ENCODE measurements at places on chromosomes 2 and 18.

DNA sequence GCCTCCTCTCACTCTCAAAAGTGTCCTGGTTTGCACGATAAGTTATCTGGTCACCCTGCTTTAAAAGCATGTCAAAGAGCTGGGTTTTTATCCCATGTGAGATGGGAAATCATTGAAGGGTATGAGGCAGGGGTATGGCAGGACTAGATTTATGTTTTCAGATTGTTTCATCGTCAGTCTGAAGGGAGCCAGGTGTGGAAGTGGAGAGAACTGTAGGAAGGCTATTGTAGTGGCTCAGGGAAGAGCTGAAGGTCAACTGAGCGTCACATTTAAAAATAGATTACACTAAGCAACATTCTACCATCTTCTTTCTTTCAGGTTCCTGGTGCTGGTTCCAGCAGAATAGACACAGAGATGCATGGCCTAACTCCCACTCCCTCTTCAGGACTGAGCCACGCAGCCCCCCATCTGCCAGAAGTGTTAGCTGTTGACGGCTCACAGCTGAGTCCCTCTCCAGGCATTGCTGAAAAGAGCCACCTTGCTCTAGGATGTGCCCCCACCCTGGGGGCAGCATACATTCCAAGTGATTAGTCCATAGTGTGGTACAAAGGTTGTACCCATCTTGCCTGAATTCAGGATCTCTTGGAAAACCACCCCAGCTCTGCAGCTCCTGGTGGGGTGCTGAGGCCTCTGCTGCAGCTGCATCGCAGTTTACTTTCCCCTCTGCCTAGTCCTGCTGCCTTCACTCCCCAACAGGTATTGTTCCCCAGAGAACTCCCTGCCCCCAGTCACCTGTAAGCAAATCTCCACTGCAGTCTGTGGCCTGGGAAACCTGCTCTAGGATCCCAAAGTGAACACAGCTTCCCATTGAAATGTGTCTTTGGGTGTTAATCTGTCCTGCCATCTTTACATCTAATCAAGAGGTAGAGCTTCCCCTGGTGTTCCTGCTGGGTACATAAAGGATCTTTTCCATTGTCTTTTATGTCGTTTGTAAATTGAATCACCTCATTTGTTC, 79.5 kb upstream of the KLF7 start:
- no peak for DNase-seq

- DNase-seq, result no peak
Observed at GRCh38 chr2:144217853-144218633, 301.9 kb downstream of the ZEB2 start.

- peak; percentile 56 for DNase-seq
Observed at GRCh38 chr18:34122724-34123334, 101.9 kb downstream of the NOL4 start.

DNA sequence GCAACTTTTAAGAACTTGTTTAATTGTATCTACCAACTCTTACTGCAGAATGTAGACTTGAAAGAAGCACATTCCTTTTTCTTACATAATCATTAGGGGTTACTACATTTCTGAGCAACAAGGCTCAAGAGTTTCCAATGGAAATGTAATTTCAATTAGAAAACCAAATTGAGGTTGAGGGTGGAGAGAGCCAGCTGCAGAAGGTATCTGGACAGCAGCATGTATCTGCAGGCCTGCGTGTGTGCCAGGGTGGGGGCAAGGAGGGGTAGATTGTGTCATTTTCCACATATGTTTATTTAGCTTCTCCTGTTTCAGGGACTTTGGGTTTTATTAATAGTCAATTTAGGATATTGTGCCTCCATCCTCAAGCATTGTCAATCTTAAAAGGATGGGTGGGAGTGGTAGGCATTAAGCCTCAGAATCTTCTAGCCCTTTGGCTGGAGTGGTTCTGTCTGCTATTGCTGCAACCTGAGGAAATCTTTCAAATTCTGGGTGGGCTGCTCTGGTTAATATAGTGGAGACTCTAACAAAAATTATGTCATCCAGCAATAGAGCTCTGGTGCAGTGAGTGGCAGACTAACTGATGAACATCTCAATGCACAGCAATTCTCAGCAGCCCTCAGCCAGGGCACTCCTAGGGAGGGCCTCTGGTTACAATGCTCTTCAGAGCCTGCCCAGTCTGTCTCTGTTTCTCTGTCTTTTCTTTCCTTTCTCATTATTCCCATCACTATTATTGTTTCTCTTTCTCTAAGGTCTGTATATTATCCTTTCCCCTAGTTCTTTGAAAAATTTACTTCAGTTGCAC, 151.4 kb downstream of the RPIA start:
- no peak for DNase-seq

- DNase-seq, result no peak
Observed at GRCh38 chr2:220445429-220446105, 818.1 kb downstream of the SLC4A3 start.

- no peak for DNase-seq
Observed at GRCh38 chr2:3470856-3471737, 48.2 kb downstream of the ADI1 start.

DNA sequence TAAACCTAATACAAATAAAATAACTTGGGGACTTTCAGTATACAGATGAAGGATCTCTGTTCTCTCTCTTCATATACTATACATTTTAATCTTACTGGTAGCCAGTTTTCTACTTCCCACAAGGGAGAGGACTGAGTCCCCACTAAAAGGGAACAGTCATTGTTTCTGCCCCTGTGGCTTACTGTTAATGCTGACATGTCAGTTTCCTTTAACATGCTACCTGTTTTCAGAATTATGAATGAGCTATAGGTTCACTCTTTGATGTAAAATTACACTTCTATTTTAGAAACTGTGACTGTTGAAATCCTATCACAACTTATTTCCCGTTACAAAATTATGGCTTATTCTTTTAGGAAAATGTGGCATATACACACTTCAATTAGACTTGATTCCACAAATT, 207.7 kb downstream of the CDH2 start:
- no peak for DNase-seq

DNA sequence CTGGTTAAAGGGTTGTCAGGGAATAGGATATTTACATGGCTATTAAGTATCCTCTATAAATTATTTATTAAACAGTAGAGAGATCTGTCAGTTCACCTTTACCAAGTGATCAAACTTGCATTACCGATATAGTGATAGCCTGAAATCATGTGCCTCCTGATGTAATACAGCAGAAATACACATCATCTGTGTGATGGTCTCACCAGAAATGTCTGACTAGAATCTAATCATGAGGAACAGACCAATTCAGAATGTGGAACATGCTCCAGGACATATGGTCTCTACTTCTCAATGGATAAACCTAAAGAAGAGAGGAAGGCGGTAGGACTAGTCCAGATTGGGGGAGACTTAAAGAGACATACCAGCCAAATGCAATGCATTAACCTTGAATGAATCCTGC, 6.2 kb downstream of the VPS54 start:
- no peak for DNase-seq

DNA sequence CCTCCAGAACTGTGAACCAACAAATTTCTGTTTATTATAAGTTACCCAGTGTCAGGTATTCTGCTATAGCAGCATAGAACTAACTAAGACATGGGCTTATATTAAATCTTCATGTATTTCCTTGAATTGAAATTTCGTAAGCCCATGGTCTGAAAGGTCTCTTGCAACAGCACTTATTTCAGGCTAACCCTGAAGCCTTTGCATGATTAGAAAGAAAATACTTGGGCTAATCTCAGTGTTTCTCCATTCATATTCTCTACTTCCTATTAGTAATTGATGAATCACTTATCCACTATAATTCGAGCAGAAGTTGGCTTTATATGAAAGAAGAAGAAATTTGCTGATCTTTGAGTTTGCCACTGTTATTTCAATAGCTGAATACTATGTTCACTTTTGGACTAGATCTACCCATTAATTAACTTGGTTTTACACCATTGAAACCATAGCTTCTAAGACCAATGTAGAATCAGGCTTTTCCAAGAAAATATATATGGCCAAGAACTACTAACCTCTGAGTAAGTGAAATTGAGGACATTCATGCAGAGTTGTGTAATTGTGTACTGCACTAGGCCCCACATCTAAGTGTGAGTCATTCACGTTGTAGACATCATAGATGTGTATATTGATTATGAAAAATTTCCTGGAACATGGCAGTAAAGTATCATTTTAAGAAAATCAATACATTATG, 731.6 kb downstream of the SOCS6 start:
- DNase-seq, result no peak

DNA sequence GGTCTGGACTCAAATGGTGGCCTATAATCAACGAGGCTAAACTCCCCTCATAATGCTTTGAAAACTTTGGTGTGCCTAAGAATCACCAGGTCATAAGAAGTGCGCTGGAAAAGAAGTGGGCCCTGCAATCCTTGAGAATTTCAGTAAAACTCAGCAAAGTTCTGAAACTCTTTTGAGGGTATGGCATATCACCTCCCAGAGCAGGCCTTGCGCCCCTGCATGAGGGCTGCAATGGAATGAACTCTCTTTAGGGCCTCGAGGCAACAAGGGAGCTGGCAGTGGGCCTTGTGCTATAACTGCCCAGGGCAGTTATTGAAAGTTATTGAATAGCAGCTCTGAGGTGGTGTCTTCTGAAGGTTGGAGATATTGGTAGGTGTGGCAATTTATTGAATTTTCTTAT, 34.5 kb upstream of the AFF3 start:
- DNase-seq, result no peak

DNA sequence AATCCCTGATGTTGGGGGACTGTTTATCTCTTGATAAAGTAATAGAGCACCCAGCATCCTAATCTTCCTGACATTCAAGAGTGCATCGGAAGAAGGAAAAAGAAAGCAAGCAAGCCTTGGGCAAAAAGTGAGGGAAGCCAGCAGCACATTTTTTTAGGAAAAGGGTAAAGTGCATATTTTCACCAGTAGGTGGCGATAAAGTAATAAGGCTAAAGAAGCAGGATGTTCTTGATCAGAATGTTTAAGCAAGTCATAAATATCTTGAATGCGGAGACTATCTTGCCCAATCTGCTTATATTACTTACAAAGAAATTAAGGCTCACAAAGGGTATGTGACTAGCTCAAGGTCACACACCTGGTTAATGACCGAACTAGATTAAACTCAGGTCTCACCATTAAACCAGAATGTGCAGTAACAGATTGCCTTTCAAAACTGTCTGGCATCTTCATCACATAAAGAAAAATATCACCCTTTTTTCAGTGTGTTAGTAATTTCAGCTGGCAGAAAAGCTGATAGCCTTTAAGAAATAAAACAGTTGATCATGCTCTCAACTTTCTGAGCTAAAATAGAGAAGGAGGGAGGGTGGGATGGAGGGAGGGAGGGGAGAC, 83.8 kb downstream of the VIT start:
- DNase-seq, result peak; percentile 13

- no peak for DNase-seq
Observed at GRCh38 chr2:28446531-28446930, 49.3 kb upstream of the PLB1 start.

GRCh38 chr2:45578056-45578843, 32.8 kb downstream of the SRBD1 start:
- DNase-seq, result no peak

DNA sequence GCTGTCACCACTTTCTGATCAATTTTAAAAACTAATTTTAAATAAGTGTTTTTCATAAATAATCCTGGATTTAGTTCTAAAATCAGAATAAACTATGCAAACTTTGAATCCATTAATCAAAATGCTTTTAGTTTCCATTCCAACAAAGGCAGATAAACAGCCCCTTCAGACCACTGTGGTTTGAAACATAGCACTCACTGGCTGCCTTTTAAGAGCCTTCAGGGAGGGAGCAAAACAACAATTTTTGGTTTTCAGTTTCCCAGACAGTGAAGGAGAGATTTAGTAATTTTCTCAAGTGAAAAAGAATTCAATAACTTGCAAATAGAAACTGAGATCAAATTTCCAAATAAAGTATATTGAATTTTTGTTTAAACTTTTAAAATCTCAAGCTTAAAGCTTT, 46.1 kb downstream of the CDK15 start:
- DNase-seq, result no peak

GRCh38 chr2:69381337-69381737, 5.7 kb downstream of the GFPT1 start:
- DNase-seq, result no peak

- no peak for DNase-seq
Observed at GRCh38 chr18:79092874-79093273, 23.7 kb downstream of the ATP9B start.

- DNase-seq, result no peak
Observed at GRCh38 chr2:37563375-37564015, 107.9 kb downstream of the CDC42EP3 start.

GRCh38 chr18:7548221-7548620, 18.9 kb upstream of the PTPRM start:
- DNase-seq, result no peak
